Left hindlimb (tissue), 1 donor: ENCODE measurements at places on chromosomes 7 and 10.

- DNase-seq, result peak; percentile 39
Observed at GRCh38 chr7:112495810-112496462, 15.1 kb downstream of the LSMEM1 start.

GRCh38 chr7:152014722-152015121 lies 10.8 kb upstream of the GALNT11 start:
- no peak for DNase-seq

- no peak for DNase-seq
Observed at GRCh38 chr7:37290731-37291130, 157.9 kb downstream of the ELMO1 start.

- peak; percentile 53 for DNase-seq
Observed at GRCh38 chr7:69162931-69163670, 435.2 kb upstream of the AUTS2 start.

DNA sequence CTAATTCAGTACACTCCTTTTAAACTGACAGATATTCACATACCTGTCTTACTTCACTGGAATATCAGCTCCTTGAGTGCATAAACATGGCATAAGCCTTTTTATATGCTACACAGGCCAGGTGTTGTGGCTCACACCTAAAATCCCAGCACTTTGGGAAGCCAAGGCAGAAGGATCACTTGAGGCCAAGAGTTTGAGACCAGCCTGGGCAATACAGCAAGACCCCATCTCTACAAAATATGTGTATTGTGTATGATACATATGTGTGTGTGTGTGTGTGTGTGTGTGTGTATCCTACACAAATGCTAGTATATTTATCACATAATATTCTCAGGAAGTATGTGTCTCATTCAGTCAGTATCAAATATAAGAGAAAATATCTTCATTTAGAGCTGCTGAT lies 45.3 kb downstream of the DNAJC12 start:
- DNase-seq, result no peak

- no peak for DNase-seq
Observed at GRCh38 chr7:1729183-1729582, 59.1 kb downstream of the ELFN1 start.

GRCh38 chr10:3786295-3787015 lies 1.4 kb upstream of the KLF6 start:
- DNase-seq, result no peak

- DNase-seq, result peak; percentile 77
Observed at GRCh38 chr10:113177156-113177935, 227.3 kb downstream of the TCF7L2 start.

GRCh38 chr7:108634036-108634435 lies 64.4 kb downstream of the DNAJB9 start:
- DNase-seq, result no peak

- DNase-seq, result no peak
Observed at GRCh38 chr10:118012952-118013525, 33.7 kb downstream of the RAB11FIP2 start.

- no peak for DNase-seq
Observed at GRCh38 chr10:127179612-127180250, 16.7 kb downstream of the INSYN2A start.

GRCh38 chr10:46019569-46020343 lies 10.7 kb downstream of the NCOA4 start:
- DNase-seq, result no peak

GRCh38 chr10:20970708-20971107 lies 73.6 kb upstream of the NEBL start:
- DNase-seq, result no peak
